ENCODE measurements at places on chromosomes 7 and 10.
A peak's percentile ranks its signal among the peaks of the same experiment; 100 is the strongest.

- no peak for DNase-seq
These were observed 18.3 kb upstream of the PPIF start for GRCh38 chr10:79328737-79329504.

GRCh38 chr7:5226921-5227785, 37.1 kb downstream of the WIPI2 start:
- DNase-seq, result no peak

DNA sequence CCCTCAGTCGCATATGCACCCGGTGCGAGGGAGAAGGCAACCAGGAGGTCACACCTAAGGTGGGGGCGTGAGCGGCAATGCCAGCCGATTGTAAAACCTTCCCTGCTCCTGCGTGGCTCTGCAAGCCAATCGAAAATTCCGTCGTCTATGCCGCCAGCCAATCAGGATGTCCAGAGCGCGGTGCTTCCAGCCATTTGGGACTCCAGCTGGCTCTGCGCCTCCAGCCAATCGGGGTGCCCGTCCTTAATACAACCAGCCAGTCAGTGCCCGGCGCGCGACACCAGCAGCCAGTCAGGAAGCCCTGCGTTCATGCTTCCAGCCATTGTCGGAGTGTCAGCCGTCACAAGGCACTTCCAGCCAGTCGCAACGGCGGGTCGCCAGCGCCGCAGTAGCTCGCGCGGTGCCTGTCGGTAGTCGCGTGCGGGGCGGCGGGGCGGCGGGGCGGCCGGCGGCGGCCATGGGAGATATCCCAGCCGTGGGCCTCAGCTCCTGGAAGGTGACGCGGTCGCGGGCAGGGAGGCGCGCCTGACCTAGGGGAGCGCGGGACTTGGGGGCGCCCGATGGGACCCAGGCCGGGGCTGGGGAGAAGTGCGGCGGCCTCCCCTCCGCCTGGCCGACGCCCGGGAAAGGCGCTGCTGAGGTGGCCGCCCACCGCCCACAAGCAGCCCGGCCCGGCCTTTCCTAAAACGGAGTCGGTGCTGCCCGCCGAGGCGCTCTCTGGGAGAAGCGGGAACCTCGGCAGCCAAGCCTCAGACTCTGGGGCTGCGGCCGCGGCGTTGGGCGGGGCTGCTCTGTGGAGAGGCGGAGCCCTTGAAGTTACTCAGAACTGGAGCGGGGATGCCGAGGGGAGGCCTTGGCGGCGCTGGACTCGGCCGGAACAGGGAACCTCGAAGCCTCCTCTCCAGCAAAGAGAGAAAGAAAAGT, at the start of gene AKR1E2:
Gene AKR1E2 (plus strand): TSS at position 340 of the 924 bp plus-strand sequence. CDS start 118 bp downstream, at position 458.
- peak; percentile 55 for DNase-seq

DNA sequence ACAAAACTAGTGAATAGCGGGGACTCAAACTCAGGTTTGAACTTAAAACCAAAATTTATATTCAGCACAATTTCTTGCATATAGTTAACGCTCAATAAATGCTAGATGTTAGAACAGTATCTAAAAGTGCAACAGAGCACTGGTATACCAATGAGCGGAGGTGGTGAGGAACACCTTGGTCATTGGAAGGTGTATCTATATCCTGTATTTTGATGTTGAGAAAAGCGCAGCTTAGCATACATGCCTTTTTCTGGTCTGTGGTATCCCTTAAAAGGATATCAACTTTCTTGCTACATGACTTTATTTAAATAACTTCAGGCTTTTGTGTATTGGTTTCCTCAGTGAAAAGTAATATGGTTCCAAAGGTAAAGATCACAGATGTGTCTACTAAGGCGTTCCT, 33.3 kb upstream of the DNAJB12 start:
- DNase-seq, result no peak

GRCh38 chr10:58265249-58265648, 2.4 kb downstream of the IPMK start:
- no peak for DNase-seq

DNA sequence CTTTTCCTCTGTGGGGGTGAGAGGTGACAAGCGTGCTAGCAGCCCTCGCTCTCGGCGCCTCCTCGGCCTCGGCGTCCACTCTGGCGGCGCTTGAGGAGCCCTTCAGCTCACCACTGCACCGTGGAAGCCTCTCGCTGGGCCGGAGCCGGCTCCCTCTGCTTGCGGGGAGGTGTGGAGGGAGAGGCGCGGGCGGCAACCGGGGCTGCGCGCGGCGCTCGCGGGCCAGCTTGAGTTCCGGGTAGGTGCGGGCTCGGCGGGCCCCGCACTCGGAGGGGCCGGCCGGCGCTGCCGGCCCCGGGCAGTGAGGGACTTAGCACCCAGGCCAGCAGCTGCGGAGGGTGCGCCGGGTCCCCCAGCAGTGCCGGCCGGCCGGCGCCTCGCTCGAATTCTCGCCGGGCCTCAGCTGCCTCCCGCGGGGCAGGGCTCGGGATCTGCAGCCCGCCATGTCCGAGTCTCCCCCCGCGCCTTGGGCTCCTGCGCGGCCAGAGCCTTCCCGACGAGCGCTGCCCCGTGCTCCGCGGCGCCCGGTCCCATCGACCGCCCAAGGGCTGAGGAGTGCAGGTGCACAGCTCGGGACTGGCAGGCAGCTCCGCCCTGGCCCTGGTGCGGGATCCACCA, 352.8 kb upstream of the PODXL start:
- no peak for DNase-seq

DNA sequence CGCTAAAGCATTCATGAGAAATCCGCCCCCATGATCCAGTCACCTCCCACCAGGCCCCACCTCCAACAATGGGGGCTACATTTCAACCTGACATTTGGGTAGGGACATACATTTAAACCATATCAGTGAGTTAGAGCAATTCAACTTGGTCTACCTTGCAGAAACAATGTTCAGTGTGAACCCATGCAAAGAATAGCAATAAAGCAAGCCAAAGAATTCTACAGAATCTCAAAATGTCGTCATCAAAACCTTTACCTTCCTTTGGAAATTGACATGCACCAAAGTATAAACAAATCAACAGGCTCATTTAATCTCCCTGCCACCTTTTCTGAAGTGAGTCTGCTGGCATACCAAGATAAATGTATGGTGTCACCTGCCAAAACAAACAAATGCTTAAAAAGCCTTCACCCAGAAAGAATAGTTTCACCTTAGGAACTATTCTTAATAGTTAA, 68.8 kb upstream of the ABLIM1 start:
- DNase-seq, result no peak

DNA sequence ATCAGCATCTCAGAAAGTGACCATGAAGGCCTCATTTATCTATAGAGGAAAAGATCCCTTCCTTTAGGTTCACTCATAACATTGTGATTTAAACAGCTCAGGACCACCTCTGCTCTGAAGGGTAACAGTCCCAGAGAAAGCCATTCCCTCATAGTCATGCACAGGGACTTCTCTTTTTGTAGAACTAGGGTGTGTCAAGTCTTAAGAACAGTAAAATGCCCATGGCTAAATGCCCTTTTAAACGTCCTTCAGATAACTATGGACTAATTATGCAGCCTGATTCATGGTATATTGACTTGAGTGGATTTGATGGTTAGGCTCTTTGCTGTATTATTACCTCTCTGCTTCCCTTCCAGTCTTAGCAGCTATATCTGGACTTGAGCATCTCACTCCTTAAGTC, 337.8 kb downstream of the SORCS1 start:
- DNase-seq, result no peak

DNA sequence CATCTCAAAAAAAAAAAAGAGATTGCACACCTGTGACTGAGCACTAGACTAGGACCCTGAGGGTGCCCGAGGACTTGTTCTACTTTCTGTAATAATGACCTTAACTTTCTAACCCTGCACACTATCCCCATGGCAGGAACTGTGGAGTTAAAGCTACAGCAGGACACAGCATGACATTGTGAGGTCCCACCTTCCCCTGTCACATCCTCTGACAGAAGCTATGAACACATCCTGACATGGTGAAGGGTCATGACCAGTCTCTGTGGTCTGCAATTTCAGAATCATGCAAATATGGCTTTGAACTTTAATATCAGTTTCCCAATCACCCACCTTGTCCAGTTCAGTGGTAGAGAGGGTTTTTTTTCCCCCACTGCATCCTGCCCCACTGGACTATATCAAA, 18.5 kb upstream of the SAR1A start:
- DNase-seq, result no peak

GRCh38 chr10:1057106-1057657, 997 bp downstream of the WDR37 start:
- no peak for DNase-seq

DNA sequence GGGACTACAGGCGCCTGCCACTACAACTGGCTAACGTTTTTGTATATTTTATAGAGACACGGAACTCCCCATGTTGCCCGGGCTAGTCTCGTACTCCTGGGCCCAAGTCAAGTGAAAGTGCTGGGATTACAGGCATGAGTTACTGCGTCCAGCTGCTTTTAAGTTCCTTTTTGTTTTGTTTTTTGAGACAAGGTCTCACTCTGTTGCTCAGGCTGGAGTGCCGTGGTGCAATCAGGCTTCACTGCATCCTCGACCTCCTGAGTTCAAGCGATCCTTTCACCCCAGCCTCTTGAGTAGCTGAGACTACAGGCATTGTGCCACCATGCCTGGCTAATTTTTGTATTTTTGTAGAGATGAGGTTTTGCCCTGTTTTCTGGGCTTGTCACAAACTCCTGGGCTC, 155.0 kb downstream of the GALNT17 start:
- DNase-seq, result no peak

- peak; percentile 50 for DNase-seq
These were observed 1.8 kb downstream of the GRK5 start for GRCh38 chr10:119209035-119209735.

DNA sequence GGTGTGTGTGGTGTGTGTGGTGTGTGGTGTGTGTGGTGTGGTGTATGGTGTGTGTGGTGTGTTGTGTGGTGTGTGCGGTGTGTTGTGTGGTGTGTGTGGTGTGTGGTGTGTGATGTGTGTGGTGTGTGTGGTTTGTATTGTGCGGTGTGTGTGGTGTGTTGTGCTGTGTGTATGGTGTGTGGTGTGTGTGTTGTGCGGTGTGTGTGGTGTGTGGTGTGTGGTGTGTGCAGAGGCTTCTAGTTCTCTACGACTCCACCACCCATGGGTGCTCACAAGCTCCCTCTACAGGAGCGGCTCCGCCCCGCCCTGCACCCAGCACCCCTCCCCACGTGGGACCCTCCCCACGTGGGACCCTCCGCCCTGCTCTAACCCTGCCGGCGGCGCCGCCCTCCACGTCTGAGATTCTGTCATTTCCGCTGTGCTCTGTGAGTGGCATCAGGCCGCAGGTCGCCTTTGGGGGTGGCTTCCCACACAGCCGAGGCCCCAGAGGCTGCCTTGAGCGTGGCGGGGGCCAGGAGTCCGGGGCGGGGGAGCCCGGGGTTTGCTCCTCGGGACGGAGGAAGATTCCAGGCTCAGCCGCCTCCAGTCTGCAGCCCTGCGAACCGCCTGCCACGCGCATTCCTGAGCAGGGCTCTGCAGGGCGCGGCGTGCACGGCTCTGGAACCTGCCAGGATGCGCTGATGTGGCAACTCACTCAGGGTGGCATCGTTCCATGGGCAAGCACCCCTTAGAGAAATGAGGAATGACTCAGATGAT, 37.0 kb upstream of the DNAJB6 start:
- peak; percentile 33 for DNase-seq

DNA sequence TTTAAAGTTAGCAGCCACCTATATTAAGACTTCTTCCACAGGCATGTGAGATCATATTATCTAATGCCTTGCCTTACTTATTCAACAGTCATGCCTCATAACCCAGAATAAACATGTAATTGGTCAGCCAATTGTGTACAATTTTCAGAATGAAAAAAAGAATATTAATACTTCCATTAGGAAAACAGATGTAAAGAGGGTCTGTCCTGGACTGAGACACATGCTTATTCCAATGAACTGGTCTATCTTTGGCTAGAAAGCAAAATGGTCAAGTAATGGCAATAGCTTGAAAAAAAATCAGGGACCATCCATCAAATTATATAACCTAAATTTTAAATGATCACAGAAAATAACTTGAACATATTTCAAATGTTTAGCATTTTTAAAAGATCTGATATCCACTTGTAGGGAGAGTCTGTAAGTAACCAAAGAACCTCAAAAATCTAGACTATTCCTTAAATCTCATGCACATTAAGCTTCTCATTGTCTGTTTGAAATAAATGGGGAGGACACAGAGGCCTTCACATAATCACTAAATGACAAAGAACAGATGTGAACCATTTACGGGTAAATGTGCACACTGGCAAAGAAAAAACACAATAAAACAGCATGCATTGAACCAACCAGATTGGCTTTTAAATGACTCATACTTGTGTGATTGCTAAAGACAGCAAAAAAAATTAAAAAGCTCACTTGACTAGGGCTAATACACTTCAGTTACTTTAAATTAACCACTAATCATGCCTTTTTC, 568.8 kb upstream of the PCDH15 start:
- no peak for DNase-seq

GRCh38 chr10:48614481-48615390, 9.9 kb upstream of the ARHGAP22 start:
- DNase-seq, result no peak

DNA sequence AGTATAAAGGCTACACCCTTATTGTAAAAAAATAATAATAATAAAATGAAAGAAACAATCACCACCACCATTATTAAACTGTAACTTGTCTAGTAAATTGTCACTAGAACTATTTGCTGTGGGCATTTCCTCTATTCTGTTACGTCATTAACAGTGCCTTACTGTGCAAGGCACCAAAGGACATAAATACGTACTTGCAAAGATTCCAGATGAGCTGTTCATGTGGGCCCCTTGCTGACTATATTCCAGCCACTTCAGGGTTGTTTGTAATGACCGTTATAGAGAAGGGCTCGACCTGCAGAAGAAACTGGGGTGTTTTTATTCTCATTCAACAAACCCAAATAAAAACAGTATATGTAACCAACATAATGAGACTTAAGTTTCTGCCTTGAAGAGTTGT, 60.4 kb downstream of the KLRG2 start:
- DNase-seq, result no peak

DNA sequence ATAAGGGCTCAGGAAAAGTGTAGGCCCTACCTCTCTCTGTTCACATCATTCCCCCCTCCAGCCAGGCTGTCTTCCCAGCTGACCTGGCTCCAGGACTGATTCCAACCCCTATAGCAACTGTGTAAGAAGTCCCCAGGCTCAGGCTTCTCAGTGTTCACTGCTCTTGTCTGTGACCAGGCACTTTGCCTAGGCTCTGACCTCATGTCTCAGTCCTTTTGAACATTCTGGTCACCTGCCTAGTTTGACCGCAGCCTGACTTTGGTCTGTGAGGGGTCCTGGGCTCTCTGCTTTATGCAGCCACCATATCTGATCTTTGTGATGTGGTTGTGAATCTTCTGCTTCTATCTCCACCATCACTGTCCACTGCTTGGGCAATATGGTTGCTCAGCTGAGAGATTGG, 24.5 kb downstream of the HIF1AN start:
- DNase-seq, result no peak

GRCh38 chr10:21406595-21407193, 118.8 kb downstream of the SKIDA1 start:
- DNase-seq, result no peak

GRCh38 chr10:112678581-112678980, 231.6 kb downstream of the VTI1A start:
- DNase-seq, result no peak

- DNase-seq, result peak; percentile 15
These were observed 1.5 kb downstream of the IL15RA start for GRCh38 chr10:5975641-5976473.

DNA sequence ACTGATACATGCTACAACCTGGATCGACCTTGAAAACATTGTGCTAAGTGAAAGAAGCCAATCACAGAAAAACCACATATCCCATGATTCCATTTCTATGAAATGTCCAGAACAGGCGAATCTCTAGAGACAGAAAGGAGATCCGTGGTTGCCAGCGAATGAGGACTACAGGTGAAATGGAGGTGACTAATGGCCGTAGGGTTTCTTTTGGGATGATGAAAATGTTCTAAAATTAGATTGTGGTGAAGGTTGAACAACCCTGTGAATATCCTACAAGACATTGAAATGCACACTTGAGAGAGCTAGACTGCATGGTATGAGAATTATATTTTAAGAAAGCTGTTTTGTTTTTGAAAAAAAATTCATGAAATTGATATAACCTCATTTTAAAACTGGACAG, 188.5 kb upstream of the PLXNA4 start:
- no peak for DNase-seq

Data from T-helper 9 cell (primary cell).